ENCODE measurements at places on chromosomes 5 and 9.

- DNase-seq, result no peak
These were observed 302.7 kb upstream of the NREP start for GRCh38 chr5:112059579-112060135.

- no peak for DNase-seq
These were observed 219.1 kb downstream of the NDUFS4 start for GRCh38 chr5:53779541-53779981.

DNA sequence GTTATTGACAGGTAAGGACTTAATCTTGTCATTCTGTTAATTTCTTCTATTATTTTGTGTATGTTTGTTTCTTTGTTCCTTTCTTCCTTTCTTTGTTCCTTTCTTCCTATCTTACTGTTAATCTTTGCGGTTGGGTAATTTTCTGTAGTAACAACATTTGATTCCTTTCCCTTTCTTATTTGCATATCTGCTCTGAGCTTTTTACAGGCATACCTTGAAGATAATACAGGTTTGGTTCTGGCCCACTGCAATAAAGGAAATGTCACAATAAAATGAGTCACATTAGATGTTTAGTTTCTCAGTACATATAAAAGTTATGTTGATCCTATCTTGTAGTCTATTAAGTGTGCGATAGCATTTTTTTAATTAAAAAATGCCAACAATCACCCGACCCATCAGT lies 440.7 kb downstream of the NFIB start:
- DNase-seq, result no peak

DNA sequence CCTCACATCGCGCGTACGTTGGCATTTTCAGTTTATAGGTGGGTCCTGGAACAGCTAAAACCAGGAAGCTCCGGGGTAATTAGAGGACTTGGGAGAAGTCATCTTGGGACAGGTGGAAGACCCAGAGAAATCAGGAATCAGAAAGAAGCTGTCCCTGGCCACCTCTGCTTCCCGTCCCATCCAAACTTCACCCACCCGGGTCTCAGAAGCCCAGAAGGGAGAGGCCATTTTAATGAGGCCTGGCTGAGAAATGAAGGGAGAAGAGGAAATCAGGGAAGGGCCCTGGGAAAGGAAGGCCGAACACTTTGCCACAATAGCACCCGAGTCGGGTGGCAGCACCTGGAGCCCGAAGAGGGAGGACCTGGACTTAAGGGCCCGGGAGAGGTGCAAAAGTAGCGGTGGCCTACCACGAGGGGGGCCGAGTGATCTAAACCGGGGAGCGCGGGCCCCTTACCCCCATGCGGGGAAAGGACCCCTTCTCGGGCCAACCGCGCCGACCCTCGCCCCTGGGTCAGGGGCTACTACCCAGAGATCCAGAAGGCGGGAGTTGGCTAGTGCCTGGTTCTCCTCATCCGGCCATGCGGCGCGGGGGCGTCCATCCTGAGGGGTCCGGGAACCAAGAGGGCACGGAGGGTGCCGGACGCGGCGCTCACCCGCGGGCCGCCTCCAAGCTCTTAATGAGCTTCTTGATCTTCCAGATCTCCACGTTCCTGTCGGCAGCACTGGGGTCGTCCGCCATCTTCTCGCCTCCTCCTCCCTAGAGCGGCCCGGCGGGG lies 668 bp downstream of the ETF1 start:
- no peak for DNase-seq

DNA sequence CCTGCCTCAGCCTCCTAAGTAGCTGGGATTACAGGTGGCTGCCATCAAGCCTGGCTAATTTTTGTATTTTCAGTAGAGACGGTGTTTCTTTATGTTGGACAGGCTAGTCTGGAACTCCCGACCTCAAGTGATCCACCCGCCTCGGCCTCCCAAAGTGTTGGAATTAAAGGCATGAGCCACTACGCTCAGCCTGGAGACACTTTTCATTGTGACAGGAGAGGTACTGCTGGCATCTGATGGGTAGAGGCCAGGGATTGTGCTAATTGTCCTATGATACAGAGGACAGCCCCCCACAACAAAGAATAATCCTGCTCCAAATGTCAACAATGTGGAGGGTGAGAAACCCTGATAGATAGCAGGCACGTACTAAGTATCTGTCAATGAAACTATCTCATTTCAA lies 91.3 kb upstream of the SLC25A48 start:
- DNase-seq, result no peak

- DNase-seq, result no peak
These were observed 10.6 kb upstream of the AGXT2 start for GRCh38 chr5:35058374-35058788.

DNA sequence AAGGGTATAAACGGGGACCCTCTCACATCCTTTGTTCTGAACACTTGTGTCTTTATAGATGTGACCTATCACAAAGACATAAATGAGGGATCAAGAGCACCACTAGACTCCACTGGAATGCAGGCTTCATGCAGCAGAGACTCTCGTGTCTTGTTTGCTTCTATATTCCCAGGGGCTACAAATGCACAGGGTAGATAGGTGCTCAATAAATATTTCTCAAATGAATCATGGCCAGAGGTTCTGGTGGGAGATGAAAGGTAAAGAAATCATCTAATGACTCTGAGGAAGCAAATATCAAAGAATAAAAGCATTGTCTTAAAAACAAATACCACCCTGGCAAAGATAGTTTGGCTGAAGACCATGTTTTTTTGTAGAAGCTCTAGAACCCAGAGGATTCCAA lies 6.6 kb downstream of the SLC36A3 start:
- DNase-seq, result no peak

GRCh38 chr9:33263131-33264002 lies 1.1 kb downstream of the BAG1 start:
- no peak for DNase-seq

DNA sequence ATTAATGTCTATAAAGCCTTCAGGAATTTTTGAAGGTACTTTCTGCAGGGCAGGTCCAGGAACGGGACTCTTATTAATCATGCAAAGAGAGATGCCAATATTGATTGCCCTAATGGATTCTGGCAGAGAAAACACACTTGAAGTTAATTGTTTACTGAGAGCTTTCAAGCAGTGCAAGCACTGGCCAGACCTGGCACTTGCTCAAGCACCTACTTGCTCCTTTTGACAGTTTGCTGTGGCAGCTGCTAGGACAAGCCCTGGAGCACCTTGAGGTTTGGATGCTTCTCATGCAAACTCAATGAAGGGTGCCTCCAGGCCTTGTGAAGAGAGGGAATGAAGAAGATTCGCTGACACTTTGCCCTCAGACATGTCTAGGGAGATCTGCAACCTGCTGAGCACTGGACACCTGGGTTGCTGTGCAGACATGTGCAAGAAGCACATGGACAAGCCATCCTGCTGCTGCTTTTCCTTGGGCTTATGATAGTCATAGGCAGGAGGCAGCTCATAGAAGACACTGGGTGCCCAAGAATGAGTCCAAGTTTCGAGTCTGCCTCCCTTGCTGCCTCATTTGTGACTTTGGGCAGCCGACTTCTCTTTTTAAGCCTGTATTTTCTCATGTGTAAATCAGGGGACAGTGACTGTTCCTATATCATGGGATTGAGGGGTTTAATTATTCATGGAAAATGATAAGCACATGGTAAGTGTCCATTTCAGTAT lies 88.8 kb upstream of the EQTN start:
- no peak for DNase-seq

DNA sequence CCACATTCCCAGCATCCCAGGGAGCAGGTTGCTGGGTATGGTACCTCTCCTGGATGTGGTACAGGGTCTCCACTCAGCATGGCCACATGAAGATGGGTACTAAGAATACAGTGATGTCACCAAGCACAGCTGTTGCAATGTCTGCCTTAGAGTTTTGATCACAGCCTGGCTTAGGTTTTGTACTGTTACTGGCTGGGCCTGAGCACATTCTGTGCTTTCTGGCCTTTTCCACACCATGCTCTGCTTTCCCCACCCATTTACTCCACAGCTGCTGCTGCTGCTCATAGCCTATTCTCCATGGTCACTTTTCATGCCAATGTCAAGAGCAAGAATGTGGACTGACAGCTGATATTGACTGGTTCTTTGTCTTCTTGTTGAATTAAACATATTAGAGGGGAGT lies 481.9 kb downstream of the ARHGEF28 start:
- no peak for DNase-seq

DNA sequence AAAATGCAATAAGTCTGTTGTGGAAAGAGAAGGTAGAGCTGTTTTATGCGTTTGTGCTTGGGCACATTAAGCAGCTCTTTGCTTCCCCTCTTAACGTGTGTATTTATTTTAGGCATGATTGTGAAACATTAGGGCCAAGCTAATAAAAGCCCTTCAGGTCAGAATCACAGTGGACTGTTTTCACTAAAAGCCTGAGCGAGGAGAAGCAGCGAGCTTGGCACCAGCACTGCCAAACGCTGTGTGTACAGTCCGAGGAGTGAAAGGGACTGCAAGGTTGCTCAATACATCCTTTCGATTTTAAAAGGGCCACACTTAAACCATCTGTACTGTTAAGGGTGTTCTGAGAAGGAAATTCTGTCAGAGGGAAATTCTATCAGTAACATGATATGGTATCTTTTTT lies 107.2 kb upstream of the CKMT2 start:
- DNase-seq, result no peak

- no peak for DNase-seq
These were observed 15.2 kb downstream of the CSNK1G3 start for GRCh38 chr5:123527190-123527589.

DNA sequence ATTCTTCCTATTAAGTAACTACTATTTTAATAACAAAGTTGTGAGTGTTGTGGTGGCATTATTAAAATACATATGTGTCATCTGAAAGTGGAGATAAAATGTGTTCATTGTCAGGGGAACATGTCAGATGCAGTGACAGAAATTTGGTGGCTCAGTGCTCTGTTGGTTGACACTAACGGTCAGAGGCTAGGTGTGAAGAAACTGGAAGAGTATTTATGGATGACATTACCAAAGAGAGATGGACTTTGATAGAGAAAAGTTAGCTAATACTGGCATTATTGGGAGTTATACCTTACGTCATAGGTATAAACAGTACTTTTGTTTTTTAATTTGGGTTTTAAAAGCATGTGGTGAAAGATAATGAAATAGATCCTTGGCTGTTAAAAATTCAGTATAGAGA lies 33.7 kb downstream of the PAM start:
- no peak for DNase-seq

GRCh38 chr9:92949266-92949982 lies 2.1 kb downstream of the FGD3 start:
- no peak for DNase-seq

GRCh38 chr5:84014966-84015365 lies 294.3 kb upstream of the HAPLN1 start:
- DNase-seq, result no peak

DNA sequence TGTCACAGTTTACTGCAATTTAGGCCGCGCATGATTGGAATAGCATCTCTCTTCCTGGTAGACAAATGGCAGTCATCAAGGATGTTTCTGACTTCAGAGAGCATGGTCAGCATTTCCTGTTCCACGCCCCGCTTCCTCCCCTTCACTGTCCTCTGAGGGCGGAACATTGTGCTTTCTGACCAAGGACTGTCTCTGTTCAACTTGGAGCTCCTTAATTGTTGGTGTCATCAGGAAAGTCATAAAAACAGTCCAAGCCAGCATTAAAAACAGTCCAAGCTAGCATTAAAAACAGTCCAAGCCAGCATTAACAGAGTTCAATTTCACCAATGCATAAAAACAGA lies 301.3 kb upstream of the IRX4 start:
- DNase-seq, result no peak

DNA sequence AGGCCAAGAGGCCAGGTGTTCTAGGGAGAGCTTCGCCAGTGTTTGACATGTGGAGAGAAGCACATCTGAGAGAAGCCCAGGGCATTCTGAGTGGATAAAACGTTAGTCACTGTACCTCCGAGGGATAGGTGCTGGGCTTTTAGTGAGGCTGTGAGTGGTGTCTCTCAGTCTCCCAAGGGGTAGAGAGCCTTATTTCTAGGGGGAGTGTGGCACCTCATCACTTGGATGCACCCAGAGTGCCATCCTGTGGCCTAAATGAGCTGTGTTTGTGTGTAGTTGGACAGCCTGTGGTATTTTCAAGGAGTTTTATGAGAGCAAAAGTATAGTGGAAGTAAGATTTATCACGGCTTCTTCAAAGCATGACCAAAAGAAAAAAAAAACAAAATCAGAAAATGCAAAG lies 1046.9 kb upstream of the WWC1 start:
- no peak for DNase-seq

GRCh38 chr5:172443441-172444109 lies 10.8 kb downstream of the SH3PXD2B start:
- no peak for DNase-seq

- no peak for DNase-seq
These were observed 56.7 kb downstream of the MAPKAP1 start for GRCh38 chr9:125650271-125650737.

GRCh38 chr9:2116073-2116472 lies 100.9 kb downstream of the SMARCA2 start:
- DNase-seq, result no peak

GRCh38 chr5:34866989-34867471 lies 28.1 kb downstream of the TTC23L start:
- DNase-seq, result no peak

DNA sequence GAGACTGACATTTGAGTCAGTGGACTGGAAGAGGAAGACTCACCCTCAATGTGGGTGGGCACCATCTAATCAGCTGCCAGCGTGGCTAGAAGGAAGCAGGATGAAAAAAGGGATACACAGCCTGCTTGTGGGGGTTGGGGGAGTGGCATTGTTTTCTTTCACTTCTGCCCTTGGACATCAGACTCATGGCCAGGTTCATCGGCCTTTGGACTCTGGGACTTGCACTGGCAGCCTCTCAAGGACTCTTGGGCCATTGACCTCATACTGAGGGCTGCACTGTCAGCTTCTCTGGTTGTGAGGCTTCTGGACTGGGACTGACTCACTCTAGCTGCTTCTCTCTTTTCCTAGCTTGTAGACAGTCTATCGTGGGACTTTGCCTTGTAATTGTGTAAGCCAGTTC lies 374.9 kb downstream of the TLE1 start:
- no peak for DNase-seq

DNA sequence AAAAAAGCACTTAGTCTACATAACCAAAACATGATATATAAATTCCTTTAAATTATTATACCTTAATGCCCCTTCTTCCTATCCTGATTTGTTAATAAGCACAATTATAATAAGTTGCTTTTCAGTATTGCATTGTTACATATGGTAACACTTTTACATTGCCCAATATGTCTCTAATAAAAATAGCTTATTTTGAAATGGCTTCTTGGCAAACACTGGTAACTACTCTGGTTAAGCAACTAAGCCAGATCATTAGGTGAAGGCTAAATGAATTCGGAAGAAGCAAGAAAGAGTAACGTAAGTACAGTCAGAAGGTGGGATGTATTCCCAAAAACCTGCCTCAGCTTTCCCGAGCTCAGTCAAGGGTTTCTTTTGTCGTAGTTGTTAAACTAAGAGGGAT lies 85.3 kb downstream of the TTC39B start:
- no peak for DNase-seq

DNA sequence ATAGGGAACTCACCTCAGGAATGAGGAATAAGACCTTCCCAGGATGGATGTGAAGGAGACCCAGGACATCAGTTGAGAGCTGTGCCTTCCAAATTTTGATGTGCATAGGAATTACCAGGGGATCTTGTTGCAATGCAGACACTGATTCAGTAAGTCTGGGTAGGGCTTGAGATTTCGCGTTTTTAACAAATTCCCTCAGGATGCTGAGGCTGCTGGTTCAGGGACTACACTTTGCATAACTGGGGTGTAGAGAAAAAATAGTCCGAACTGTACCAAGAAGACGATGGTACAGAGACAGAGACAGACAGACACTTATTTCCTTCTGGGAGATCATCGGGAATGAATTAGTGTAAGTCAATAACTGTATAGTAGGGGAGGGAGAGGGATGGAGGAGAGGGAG lies 82.3 kb upstream of the FREM1 start:
- DNase-seq, result no peak
